ENCODE measurements at places on chromosomes 2 and 18.

DNA sequence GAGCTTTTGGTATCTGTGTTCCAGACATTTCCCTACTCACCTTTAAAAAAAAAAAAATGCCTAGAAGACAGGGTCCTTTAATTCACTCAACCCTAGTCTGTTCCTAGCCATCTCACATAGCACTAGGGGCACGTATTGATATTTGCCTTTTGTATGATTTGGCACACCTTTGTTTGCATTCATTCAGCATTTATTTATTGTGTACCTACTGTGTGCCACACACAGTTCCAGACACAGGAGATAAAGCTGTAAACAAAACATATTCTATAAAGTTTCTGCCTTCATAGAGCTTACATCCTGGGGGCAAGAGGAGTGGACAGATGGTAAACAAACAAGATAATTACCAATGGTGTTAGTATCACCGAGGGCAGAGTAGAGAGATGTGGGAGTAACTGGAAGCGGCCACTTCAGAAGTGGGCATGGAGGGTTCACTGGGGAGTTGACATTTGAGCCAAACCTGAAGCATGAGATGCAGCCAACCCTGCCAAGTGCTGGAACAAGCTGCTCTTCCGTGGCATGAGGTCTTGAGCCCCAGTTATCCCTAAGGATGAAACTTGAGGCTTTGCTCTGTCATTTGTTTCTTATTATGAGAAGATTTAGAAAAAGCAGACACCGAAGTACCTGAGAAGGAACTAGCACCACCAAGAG is 18.2 kb downstream of the MAPRE2 start:
- DNase-seq, result no peak

- no peak for DNase-seq
Measured at GRCh38 chr2:45910473-45911060, 259.1 kb downstream of the PRKCE start.

DNA sequence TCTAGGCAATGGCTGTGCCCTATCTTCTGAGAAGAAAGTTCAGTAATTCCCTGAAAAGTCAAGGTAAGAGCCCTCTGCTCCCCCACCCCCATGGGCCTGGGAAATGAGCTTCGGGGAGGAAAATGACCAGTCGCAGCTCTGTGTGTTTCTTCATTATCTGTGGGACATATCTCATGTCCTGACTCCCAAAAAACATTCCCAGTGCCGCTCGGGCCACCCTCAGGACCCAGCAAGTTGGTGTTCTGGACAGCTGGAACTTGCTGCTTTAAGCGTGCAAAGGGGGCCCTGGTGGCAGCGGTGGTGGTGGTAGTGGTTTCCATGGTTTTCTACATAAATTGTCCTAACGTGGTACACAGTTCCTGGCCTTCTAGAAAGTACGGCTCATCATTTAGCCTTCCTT is 17.2 kb upstream of the PRLH start:
- DNase-seq, result no peak

GRCh38 chr18:62328586-62329525 is 3.7 kb downstream of the TNFRSF11A start:
- DNase-seq, result no peak

- no peak for DNase-seq
Measured at GRCh38 chr18:49380801-49381200, 79.6 kb downstream of the DYM start.

- DNase-seq, result peak; percentile 27
Measured at GRCh38 chr18:50610349-50610748, 50.5 kb downstream of the MAPK4 start.
